SK-MEL-5 (cell line): ENCODE measurements at places on chromosomes 5 and 9. TPM values are rescaled to one million over a fixed set of nuclear protein-coding genes. Genes with fewer than 3 reads are reported as not detected.

F2RL2 gene
- total RNA-seq, result 0.05 TPM in 1 of 2 replicates, not detected in the other

DNA sequence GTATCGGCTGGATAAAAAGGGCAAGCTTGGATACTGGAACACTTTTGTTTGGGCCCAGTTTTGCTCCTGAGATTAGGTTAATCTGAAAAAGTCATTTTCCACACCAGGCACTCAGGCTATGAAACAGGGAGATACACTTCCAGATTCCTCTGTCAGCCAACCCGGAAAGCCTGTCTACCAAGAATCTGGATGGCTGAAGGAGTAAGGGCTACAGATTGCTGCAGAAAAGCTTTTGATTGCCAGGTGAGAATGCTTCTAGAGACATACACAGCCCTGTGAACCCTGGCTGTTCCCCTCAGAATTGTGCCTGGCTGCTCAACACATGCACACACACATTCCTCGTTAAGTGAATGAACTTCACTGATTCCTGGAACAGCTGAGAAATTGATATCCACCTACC, 114.4 kb downstream of the PSD2 start:
- DNase-seq, result no peak

GRIN3A gene
- total RNA-seq, result not detected in 2 replicates

RANBP6 gene
- 15.0 and 18.1 TPM in 2 replicates for total RNA-seq

- no peak for DNase-seq
Observed at GRCh38 chr5:35117967-35118366, 70.2 kb upstream of the AGXT2 start.

GRCh38 chr9:30519166-30519565, 1865.3 kb upstream of the ACO1 start:
- no peak for DNase-seq

- no peak for DNase-seq
Observed at GRCh38 chr5:93993161-93993560, 251.8 kb upstream of the POU5F2 start.

DNA sequence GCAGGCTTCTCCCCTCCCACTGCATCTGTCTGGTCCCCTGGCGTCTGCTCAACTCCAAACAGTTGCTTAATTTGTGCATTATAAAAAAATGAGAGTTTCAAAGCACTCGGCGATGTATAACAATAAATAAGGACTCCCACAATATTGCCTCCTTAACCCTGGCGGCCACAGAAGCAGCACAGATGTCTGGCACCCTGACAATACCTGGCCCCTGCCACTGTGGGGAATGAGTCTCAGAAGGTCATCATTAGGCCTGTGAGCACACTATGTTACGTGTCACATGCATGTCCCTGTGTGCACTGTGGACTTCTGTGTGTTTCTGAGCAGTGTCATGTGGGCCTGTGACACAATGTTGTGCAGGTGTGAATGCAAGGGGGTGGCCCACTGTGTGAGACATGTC, 236.5 kb downstream of the PBX3 start:
- no peak for DNase-seq

DNA sequence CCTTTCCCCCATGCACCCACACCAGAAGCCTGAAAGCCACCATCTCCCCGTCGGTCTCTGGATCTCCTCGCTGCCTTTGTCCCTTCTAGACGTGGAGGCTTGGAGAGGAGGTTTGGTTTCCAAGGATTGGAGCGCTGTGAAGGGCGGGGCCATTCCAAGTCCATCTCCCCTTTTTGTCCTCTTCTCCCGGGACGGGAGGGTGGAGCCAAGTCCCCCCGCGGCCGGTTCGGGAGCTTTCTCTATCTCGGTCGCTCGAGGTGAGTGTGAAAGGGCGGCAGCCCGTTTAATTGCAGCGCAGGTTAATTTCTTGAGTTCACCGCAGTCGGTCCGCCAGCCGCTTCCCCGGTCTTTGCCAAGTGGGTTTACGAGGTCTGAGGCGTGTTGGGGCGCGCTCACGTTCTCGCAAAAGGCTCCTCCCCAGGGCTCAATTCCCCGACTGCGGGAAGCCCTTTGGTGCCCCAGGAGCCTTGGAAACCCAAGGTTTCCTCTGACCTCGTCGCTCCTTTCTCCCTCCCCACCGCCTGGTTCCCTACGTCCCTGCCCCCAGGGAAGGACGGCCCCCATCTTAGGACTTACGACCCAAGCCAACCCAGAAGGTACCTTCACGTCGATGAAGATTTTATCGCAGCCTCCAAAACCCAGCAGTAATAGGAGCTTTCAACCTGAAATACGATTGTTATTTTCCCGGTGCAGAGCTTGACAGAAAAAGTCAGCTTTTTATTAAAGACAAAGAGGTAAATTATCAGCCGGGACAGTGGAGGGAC, 2.8 kb upstream of the ZNF462 start:
- no peak for DNase-seq

DNA sequence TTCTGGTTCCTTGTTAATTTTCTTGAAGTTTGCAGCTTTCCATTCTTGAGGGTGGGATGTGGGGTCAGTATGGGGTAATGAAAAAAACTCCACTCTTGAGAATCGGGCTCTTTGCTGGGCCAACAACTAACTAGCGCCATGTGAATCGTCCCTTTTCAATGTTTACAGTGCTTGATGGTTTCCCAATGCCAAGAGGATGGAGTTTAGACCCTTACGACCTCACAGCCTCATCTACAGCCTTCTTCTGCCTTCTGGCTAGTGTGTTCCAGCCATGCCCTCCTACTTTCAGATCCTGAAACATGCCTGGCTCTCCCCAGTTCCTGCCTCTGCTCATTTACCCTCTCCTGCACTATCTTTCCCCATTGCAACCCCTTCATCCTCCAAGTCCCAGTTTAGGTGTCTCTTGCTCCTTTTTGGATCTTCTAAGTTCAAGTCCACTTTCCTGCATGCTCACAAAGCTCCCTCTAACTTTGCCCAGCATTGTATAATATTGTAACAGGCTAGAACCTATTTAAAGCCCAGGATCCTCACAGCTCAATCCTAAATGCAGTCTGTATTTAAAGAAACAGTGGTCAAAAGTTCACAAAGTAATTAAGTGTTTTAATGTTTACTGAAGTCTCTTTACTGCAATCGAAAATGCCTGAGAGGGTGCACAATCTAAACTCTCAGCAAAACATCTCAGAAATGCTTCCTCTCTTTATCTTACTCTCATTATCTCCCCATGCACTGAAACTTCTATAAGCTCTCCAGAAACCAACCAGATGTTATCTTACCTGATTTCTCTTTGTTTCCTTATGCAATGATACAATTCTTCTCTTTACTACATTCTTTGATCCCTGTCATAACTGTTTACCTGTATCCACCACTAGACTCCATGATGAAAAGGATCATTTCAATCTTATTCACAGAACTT, 20.6 kb upstream of the CAST start:
- no peak for DNase-seq

- no peak for DNase-seq
Observed at GRCh38 chr9:110777196-110777875, 108.7 kb downstream of the MUSK start.

GRCh38 chr9:75962013-75962661, 71.7 kb downstream of the PCSK5 start:
- DNase-seq, result no peak

CCNO gene
- 0.19 and 0.24 TPM in 2 replicates for total RNA-seq

GRCh38 chr9:109989296-109989695, 209.3 kb downstream of the PALM2AKAP2 start:
- no peak for DNase-seq

- DNase-seq, result no peak
Observed at GRCh38 chr5:135678640-135679268, 100.0 kb upstream of the CXCL14 start.

DNA sequence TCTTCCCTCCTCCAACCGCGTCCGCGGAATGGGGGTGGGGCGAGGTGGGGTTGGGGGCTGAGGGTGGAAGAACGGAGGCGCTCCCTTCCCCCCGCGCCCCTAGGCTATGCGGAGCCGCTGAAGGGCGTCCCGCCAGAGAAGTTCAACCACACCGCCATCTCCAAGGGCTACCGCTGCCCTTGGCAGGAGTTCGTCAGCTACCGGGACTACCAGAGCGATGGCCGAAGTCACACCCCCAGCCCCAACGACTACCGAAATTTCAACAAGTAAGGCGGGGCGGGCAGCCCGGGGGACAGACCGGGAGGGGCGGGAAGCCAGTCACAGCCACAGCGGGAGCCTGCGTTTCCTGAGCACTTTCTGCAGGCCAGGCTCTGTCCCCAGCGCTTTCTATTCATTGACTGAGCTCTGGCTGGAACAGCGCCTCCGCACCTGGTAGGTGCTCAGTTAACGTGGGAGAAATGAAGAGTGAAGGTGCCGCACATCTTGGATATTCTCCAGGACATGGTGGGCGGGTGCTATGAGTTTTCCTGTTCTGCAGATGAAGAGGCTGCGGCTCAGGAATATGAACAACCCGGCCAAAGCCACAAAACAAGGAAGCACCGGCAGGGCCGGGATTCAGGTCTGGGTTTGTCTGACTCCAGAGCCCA, 11.3 kb downstream of the MYOZ3 start:
- no peak for DNase-seq

DNA sequence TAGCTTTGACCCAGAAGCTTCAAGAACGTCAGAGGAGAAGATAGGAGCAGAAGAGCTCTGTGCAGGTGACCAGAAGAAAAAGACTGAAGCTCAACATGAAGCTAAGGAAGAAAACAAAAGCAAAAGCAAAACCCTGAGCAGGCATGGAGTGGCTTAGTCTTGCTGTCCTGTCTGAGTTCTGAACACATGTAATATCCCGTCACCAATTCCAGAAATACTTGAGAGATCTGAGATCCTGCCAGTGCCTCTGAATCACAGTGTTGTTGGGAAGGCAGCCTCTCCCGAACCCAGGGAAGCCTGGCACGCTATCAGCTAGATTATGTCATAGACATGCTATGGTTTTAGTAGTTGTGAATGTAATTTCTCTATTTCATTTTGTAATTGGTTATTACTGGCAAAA, 235.7 kb downstream of the ICE1 start:
- no peak for DNase-seq

BTNL9 gene
- 0.16 and 0.48 TPM in 2 replicates for total RNA-seq

- DNase-seq, result no peak
Observed at GRCh38 chr5:147481874-147482705, 27.8 kb downstream of the DPYSL3 start.

DNA sequence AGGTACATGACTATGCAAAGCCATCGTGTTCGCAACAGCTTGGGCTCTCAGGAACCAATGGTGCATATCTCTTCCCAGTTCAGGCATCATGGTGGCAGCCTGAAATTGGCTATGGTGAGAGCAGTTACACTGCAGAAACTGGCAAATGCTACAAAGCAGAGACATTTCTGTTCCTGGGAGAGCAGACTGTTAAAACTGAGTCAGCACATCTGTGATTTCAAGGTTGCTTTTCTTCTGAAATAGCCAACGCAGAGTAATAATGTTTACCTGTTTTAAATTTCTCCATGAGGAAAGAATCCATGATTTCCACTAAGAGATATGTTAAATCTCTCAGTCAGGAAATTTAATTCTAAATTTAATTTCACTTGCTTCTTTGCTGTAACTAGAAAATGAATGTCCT, 47.8 kb downstream of the C7 start:
- no peak for DNase-seq

DNA sequence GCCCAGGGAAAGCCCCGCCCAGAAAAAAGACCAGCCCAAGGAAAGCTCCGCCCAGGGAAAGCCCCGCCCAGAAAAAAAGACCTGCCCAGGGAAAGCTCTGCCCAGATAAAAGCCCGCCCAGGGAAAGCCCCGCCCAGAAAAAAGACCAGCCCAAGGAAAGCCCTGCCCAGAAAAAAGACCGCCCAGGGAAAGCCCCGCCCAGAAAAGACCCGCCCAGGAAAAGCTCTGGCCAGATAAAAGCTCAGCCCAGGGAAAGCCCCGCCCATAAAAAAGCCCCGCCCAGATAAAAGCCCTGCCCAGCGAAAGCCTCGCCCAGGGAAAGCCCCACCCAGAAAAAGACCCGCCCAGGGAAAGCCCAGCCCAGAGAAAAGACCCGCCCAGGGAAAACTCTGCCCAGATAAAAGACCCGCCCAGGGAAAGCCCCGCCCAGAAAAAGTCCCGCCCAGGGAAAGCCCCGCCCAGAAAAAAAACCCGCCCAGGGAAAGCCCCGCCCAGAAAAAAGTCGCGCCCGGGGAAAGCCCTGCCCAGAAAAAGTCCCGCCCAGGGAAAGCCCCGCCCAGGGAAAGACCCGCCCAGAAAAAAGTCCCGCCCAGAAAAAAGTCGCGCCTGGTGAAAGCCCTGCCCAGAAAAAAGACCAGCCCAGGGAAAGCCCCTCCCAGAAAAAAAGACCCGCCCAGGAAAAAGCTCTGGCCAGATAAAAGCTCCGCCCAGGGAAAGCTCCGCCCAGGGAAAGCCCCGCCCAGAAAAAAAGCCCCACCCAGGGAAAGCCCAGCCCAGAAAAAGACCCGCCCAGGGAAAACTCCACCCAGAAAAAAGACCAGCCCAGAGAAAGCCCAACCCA, 11.9 kb downstream of the GRIN1 start:
- DNase-seq, result peak; percentile 79

CER1 gene
- not detected in 2 replicates for total RNA-seq

- no peak for DNase-seq
Observed at GRCh38 chr9:123361086-123361730, 5.2 kb downstream of the CRB2 start.

FLT4 gene
- 0.58 and 2.0 TPM in 2 replicates for total RNA-seq

SLC27A6 gene
- total RNA-seq, result not detected in 2 replicates

DNA sequence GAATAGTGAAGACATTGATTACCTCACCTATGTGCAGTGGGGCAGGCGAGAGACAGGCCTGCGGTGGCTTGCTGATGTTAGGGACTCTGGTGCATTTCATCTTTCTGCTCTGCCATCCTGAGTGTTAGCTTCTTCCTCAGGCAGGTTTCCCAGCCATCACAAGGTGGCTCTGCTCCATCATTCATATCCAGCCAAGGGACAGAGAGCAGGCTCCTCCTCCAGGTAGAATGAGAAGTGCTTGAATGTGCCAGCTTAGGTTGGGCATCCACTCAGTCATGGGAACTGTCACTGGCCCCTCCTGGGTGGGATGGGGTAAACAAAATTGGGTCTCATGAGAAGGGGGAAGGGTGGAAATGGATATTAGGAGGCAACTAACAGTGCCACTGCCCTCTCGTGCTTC, 24.8 kb downstream of the GPR107 start:
- DNase-seq, result peak; percentile 40

DNA sequence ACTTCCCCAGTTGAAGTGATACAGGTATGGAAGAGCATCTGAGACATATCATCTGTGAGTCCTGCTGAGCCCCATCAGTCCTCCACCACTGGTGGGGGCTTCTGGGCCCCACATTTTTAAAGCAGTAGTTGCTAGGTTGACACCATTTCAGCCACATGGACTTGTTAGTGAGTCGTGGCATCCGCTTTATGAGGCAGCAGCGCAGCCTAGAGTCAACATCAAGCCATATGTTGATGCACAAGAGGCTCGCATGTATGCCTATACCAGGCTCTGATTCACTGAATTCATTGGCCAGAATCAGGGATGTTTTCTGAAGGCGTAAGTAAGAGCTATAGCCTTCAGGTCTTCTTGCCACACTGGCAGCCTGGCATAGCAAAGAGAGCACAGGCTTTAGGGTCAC, 26.8 kb downstream of the ZNF346 start:
- peak; percentile 6 for DNase-seq

PCDHB8 gene
- total RNA-seq, result 0.43 and 0.74 TPM in 2 replicates
